ENCODE measurements at places on chromosomes 3 and 15.

GRCh38 chr15:35698966-35699575 is 153.1 kb upstream of the DPH6 start:
- no peak for DNase-seq

DNA sequence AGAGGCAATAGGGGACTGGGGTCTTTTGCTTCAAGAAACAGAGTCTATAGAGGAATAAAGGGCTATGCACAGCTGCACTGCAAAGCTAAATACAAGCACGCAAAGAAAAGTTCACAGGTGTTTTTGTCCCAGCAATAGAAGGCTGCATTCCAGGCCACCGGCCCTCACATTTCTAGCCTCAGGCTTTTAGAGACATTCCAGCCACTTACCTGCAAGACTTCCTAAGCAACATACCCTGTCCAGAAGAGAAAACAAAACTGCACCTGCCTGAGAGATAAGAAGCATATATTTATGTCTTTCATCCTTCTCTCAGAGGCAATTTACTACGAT is 220.5 kb downstream of the OPA1 start:
- no peak for DNase-seq

GRCh38 chr3:168154089-168154488 is 58.4 kb upstream of the GOLIM4 start:
- DNase-seq = no peak

DNA sequence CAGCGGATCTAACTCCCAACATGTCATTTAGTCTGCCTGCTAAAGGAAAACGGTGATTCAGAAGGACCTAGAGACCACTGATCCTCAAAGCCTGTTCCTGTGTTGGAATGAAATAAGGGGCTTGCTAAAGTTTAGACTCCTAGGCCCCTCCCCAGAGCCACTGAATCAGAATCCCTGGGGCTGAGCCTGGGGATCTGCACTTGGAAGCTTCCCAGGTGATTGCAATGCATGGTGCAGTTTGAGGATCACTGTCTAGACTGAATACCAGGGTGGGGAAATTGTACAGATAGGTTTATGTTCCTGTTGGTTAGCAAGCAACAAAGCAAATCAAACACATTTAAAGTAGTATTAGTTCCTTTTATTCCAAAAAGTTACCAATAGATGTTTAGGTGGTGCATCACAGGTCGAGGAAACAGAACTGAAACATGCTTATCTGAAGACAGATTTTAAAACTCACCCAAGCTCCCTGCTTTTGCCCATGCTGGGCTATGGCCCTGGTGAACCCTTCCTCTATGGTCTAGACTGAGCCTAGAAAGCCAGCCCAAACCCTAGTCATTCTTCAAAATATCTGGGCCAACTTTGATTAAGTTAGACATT is 29.6 kb upstream of the SPTBN5 start:
- no peak for DNase-seq

DNA sequence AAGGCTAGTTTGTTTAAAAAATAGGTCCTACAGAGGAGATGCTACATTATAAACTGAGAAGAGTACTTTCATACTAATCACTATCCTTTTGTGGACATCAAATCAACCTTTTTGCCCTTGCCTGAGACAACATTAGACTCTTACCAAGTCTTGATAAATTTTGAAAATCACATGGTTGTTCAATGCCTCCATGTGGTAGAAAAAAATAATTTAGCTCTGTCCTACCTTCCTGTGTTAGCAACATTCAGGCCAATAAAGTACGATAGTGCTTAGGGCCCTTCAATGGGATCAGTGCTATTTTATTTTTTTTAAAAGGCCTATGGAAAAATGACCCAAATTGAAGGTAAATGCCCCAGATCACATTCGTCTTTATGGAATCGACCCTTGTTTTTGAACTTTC is 5.0 kb upstream of the UBE2E1 start:
- no peak for DNase-seq

GRCh38 chr15:92158426-92158825 is 235.3 kb upstream of the ST8SIA2 start:
- no peak for DNase-seq

DNA sequence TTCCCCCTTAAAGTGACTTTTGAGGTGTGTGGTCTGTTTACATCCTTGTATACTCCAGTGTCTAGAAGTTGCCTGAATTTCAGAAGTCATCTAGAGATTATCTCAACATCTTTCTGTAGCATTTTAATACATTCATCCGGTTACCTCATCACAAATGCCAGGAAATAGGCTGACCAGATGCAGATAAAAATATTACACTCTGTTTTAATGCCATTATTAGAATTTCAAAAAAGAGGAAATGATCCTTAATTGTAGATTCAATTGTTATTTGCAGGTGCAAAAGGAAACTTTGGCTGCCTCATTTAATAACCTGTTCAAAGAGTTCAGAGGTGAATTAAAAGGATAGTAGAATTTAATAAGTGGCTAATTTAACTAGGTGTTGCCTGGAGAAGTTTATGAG is 290.9 kb downstream of the C3orf38 start:
- no peak for DNase-seq

DNA sequence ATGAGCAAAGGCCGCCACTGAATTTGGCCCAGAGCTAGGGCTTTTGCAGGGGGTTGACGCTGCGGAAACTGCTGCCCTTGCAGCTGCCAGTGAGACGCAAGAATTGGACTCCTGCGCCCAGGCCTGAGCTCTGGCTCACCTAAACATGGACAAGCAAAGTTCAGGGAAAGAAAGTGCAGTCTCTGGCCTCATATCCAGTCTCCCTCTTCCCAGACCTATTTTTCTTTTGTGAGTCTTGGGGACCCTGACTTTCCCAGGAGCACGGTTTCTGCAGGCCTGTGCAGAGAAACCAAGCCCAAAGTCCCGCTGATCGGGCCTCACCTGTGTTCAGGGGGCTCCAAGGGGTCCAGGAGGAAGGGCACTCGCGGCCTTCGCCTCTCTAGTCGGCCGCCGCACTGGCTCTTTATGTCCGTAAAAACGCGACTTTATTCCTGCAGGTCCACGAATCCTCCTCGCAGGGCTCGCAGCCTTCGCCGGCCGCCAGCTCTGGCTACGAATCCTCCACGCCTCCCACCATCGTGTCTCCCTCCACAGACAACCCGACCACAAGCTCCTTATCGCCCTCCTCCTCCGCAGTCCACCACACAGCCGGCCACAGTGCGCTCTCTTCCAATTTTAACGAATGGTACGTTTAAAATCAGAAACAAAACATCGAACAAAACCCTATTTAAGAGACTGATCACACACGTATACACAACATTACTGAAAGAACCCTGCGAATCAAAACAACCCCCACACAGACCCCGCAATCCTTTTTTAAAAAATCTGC is 3.9 kb downstream of the ZIC1 start:
- no peak for DNase-seq

- no peak for DNase-seq
Measured at GRCh38 chr3:53531749-53532148, 37.3 kb downstream of the CACNA1D start.

DNA sequence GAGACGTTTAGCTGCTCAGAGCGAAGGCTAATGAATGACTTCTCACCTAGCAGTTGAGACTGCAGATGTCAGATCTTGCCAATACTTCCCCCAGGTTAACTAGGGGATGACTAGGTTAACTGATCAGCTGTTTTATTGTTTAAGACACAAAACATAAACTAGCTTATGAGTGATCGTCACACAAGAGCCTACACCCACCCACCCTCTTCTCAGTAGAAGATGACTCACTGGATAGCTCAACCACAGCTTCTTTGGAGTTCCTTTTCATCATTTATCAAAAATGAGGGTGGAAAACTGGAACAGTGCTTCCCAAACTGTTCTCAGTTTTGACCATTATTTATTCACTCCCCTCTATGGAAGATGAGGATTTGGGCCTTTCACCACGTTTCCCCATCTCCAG is 25.2 kb downstream of the GASK1A start:
- no peak for DNase-seq

DNA sequence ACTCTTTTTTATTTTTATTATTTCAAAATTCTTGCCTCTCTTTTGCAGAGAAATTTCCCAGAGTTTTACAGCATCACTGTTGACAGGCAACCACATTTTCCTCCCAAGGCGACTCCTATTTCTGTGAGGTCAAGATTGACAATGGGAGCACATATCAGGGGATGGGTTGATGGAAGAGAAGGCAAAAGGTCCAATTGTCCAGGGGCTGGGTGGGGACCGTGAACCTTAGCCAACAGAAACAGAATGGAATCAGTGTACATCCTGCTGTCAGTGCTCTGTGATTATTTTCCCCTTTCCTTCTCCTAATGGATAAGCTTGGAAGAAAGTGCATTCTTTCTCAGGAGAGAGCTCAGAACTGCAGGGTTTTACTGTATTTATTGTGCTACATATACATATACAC is 42.4 kb downstream of the CNTN6 start:
- no peak for DNase-seq

GRCh38 chr15:33358306-33358705 is 47.5 kb downstream of the RYR3 start:
- DNase-seq = no peak

DNA sequence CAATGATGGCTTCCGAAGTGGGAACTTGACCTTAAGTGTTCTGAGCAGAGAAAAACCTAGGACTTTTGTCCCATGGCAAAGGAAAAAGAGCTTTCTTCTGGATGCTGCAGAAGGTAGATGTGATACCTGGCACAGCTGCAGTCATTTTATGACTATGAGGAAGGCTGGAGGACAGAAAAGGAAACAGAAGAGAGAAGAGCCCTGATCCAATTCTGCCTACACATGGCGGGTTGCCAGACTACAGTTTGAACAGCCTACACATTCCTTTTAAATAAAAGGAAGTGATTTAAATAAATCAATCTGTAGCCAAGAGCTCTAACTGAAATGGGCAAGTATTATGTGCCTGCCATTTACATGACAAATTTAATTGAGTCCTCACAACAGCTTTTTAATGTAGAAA is 43.6 kb upstream of the CHRNB4 start:
- DNase-seq = no peak

DNA sequence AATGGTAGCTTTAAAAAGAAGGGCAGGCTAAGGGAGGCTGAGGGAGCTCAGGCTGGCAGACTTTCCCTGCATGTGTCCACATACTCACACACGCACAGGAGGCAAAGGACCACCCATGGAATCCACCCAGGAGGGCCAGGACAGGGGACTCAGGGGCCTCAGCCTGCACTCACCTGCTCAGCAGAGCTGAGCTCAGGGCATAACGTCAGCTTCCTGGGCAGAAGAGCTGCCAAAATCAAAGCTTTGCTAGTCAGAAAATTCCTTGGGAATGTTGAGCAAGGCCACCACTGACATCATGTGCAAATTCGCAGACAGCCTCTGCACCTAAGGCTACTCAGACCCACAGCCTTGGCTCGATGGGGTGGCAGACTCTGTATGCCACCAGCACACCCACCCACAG is 16.4 kb upstream of the ALAS1 start:
- DNase-seq = no peak

GRCh38 chr3:190617185-190617584 is 103.3 kb downstream of the IL1RAP start:
- no peak for DNase-seq

DNA sequence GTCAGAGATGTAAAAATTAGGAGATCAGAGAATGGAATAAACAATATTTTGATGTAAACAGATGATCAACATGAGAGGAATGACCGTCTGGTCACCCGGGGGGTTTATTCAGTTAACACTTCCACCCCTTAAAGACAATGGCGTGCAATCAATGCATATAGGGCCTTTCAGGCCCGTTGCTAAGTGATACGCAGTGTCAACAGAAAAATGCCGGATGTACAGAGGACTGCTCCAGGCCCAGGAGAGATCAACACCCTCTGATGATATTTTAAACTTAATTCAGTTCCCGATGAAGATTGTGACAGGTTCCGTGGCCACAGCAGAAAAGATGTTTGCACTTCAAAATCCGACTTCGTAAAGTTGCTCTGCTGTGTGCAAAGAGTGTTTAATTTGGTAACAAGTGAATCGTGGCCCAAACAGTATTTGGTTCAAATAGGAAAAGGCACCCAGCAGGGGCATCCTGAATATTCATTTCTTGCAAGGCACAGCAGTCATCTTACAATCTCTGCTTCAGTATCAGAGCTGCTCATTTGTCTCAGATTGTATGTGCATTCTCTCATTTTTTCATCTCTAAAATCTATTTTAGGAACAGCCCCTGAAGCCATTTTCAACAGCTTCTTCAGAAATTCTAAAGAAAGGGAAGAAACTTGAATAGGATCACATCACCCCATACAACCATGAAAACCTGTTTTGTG is 72.6 kb downstream of the FOXB1 start:
- DNase-seq = no peak

- DNase-seq = no peak
Measured at GRCh38 chr3:50573566-50574443, 4.5 kb downstream of the HEMK1 start.

DNA sequence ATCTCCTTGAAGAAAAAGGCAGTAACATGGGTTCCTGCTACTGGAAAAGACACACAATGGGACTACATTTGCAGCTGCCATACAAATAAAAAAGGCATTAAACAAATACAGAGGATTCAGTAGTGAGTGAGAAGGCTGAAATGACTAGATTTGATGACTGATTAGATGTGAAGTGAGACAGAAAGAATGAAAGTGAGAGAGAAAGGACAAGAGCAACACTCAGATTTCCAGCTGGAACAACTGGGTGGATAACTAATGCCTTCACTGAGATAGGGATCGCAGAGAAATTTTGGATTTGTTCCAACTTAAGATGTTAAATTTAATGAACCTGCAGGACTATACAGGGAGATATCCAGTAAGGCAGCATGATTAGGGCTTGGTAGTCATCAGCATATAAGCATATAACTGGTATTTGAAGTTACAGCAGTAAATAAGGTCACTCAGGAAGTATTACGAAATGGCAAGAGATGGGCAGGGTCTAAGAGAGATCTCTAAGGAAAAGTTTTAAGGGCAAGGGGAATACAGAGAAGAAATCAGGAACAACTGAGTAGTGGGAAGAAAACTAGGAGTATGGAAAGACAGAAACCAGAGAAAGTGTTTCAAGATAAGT is 8.2 kb downstream of the OSBPL11 start:
- DNase-seq = no peak
